NCI-H187 (cell line): ENCODE measurements at places on chromosomes 13 and 19.

DNA sequence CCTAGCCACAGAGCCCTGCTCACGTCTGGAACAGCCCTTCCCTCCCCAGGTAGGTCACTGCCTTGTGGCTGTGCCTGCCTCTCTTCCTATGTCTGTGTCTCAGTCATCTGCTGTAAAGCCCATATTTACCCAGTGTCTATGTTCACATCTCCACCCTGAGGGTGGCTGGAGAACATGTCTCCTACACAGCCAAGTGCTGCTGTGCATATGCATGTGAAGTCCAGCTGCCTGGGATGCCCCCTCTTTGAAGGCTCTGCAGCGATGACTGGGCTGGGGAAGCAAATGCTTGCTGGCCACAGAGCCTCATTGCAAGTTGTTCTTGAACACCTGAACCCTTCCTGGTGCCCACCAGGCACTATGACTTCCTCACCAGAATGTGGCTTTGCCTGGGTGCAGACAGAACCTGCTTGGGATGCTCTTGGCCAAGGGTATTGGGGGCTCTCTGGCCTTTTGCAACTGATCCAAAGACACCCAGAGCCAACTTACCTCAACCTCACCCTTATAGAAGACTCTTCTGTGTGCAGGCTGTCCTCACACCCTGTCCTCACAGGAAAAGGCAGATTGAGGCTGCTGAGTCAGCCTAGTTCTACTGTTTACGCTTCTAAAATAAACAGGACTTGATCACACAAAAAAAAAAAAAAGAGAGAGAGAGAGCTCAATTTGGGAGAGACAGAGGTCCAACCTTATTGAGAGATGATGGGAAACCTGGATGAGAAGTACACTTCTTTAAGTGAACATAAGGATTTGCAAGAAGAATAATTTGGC, 26.5 kb downstream of the MRPL57 start:
- DNase-seq: no peak

DNA sequence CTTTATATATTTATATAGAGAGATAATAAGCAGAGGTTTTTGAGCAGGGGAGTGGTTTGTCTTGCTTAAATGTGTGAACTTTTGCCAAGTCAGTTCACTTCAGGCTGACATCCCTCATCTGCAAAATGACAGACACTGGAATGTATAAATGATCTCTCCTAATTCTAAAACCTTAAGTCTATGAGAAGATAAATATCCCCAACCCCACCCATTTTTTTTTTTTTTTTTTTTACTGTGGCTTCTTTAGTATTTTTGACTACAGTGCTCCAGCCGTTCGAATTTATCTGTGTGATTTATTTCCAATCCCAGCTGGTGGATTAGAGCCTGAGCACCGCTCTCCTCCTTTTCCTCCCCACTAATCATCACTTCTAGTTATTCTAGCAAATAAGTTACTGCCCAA, 234.8 kb downstream of the DACH1 start:
- DNase-seq: no peak

DNA sequence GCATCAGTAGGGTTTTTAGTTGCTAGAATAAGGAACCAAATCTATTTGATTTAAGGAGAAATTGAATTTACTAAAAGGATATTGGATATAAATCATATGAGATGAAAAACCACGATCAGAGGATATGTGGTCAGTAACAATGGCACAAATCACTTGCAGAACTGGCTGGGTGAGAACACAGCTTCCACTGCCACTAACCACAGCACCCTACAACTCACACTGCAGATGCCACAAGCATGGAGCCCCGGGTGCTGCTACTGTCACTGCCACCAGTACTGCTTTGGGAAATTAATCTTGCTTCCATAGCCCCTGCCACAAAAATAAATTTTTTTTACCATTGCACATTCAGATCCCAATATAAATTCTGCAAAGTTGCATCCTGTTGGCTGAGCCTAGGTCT, 40.6 kb upstream of the KLF12 start:
- DNase-seq: no peak

DNA sequence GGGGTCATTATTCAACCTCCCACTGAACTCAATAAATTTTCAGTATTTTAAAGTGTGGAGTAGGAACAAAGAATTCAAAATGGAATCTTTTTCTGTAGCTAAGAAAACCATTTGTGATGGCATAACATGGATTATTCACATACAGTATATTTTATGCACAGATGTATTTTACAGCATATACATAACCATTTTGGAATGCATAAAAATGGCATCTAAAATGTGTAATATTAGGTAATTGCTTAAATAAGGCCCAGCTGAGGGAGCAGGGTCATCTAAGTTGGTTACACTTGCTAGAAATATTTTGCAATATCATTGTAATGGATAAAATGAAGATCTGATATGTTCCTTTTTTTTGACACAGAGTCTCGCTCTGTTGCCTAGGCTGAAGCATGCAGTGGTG, 146.9 kb downstream of the LMO7 start:
- DNase-seq: no peak

- DNase-seq: no peak
Observed at GRCh38 chr13:23671897-23672296, 101.7 kb downstream of the TNFRSF19 start.

GRCh38 chr19:3692141-3693024, 7.9 kb downstream of the PIP5K1C start:
- no peak for DNase-seq

DNA sequence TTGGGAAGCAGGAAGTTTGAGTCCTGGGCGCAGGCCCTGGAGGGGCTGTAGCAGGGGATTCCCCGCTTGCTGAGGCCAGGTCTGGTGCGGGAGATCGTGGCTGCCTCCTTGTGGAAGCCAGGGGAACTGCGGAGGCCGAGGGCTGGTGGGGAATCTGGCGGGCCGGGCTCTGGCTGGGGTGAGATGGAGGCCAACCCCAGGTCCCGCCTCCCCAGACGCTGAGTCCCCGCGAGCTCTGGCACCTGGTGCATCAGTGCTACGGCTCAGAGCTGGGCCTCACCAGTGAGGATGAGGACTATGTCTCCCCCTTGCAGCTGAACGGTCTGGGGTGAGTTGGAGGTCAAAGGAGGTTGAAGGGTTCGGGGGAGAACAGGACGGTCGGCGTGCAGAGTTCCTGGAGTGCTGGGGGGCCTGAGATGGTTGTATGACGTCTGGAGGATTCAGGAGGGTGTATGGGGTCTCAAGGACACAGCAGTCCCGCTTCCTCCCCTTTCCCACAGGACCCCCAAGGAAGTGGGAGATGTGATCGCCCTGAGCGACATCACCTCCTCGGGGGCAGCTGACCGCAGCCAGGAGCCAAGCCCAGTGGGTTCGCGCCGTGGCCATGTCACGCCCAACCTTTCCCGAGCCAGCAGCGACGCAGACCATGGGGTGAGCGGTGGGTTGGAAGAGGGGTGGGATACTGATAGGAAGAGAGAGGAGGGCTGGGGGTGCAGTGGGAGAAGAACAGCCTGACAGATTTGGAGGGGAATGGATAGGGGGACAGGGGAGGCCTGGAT, 13.1 kb downstream of the GRAMD1A start:
- DNase-seq: no peak

GRCh38 chr19:10812902-10813404, 23.1 kb downstream of the TMED1 start:
- no peak for DNase-seq
